ENCODE measurements at places on chromosomes 4 and X.

- no peak for DNase-seq
Measured at GRCh38 chrX:136750364-136750763, 30.4 kb downstream of the ARHGEF6 start.

DNA sequence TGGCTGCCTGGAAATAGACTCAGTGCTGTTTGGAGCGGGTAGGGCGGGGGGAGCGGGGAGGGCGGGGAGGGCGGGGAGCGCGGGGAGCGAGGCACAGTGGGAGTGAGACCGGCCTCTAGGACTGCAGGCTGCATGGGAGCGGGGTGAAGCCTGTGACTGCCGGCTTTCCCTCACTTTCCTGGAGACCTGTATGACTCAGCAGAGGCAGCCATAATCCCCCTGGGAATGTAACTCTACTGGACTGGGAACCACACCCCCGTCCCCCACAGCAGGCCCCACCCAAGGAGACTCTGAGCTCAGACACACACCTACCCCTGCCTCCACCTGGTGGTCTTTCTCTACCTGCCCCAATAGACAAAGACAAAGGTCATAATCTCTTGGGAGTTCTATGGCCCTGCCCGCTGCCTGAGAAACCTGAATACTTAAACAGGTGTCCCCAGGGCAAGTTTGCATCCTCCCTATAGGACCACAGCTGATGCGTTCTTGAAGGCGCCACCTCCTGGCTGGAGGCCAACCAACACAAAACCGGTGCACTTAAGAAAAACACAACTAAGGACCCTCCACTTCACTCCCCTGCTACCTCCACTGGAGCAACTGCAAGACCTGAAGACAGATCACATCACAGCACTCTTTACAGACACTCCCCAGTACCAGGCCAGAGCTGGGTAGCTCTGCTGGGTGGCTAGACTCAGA, 18.0 kb downstream of the HDAC8 start:
- DNase-seq: no peak

- DNase-seq: no peak
Measured at GRCh38 chr4:77465271-77465670, 140.3 kb upstream of the CXCL13 start.

DNA sequence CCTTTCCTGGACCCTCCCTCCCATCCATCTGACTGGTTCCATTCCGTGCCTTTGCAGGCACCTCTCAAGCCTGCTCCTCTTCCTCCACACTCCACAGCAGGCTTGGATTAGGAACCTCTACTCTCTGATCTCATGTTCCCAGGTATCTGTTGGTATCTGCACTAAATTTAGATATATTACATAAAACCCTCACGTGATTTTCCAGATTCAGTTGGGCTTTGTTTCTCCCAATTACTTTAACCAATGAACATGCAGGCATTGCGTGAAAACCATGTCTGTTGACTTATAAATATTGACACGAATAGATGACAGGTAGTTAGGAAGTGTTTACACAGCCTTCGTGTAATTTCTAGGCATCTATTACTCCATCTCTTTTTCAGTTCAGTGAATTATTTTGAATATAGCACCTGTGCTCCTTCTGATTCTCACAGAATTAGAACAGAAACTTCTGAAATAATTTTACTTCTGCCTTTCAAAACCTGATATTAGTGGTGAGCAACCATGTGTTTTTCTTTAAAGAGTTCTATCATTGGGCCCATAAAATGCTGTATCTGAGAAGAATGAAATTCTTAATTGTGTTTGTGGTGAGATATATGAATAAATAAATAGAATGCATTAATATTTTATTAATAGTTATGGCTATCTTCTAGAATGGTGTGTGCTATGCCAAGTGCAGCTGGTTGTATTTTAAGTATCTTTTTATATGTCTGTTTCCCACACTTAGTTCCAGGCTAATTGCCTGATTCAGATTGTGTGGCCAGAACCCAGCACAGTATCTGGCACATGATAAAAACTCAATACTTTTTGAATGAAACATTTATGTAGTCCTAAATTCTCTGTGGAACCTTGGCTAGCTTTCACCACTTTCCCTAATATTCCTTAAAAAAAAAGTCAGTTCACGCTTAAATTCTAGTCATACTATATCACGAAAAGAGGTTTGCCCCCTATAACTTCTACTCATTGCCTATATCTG, 304.8 kb downstream of the QDPR start:
- no peak for DNase-seq

GRCh38 chr4:28966982-28967381, 1753.2 kb upstream of the PCDH7 start:
- no peak for DNase-seq

GRCh38 chrX:1597345-1598020, 6.1 kb downstream of the AKAP17A start:
- DNase-seq: no peak

DNA sequence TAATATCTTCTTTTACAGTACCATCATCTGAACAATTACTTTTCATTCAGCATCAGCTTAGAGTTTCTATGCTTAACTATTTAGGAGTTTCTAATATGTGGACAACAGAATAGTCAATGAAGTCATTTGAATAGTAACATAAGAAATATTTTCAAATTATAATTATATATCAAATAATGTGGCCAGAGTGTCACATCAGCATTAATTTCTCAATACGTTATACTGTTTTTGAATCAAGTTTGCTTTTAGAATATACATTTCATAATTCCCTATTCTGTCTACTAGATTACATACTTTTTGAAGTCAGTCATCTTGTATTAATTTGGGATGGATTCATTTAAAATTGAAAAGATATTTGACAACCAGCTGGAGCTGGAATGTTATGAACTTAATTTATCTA, 677.4 kb upstream of the PABPC4L start:
- no peak for DNase-seq

DNA sequence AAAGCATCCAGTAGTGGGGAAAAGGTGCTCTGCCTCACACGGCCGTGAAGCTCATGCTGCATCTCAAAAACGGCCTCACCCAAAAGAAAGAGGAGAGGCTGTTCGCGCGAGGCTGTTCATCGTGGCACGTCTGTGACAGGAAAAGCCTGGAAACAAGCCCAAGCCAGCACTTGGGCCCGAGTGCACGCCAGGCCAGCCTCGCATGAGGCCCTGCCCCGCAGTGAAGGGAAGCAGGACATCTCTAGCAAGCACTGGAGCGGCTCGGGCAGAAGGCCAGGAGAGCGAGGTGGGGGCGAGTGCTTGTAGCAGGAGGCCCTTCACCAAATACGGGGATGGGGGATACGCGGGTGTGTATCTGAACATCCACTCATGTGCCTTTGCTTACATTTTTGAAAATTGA, 39.9 kb upstream of the MXD4 start:
- DNase-seq: no peak

DNA sequence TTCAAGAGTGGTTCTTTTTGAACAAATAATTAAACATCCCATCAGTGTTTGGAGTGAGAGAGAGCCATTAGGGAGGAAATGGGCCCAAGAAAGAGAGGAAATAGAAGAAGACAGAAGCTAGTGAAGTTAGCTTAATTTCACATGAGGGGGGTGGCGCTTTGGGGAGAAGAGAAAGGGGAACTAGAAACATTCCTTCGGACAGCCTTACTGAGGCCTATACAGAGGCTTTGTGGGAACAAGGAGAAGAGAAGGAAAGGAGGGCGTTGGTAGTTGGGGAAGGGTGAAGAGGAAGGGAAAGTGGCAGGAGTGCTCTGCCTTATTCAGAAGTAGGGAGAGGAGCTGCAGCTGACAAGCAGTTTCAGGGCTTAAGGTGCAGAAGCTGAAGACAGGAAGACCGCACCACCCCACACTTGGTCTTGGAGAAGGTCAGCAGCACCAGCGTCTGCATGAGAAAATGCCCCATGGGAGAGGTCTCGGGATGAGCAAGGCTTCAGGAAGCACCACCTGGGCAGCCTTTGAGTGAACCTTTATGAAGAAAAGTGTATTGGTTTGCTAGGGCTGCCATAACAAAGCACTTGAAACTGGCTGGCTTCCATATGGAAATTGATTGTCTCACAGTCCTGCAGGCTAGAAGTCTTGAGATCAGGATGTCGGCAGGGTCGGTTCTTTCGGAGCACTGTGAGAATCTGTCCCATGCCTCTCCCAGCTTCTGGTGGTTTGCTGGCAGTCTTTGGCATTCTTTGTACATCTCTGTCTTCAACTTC, 85.1 kb downstream of the KIT start:
- no peak for DNase-seq

DNA sequence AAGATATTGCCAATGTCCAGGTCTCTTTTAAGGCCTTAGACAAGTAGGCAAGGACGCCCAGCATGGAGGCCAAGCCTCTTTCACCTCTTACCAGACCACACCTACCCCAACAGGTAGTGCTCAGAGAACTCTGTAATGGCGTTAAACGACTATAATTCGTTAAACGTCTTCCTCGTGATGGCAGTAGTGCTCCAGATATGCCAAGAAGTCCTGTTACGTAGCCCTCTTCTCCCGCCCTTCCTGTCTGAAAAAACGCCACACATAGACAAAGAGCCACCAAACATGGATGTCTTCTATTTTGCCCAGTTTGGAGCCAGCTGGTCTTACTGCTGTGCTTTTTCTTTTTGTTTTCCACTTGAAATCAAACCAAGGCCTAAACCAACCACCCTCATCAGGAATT, 190.7 kb downstream of the OR13H1 start:
- no peak for DNase-seq

GRCh38 chr4:160110891-160111290, 1008.0 kb downstream of the RAPGEF2 start:
- DNase-seq: no peak

DNA sequence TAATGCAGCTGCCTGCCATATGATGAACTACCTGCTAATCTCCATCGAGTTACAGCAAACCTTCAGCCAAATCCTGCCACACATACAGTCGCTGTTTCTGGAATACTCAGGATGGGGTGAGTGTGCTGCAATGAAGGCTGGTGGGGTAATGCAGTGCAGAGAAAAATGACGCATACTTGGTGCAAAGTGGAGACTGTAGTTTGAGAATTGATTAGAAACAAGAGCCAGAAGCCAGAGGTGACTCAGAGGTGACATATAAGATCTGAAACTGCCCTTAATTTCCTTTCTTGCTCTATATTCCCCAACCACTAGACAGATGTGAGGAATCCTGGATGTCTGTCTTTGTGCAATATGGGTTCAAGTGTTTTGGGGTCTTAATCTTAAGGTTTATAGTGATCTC, 22.0 kb downstream of the C4orf54 start:
- DNase-seq: no peak

- no peak for DNase-seq
Measured at GRCh38 chr4:1557221-1557597, 126.9 kb downstream of the FAM53A start.

DNA sequence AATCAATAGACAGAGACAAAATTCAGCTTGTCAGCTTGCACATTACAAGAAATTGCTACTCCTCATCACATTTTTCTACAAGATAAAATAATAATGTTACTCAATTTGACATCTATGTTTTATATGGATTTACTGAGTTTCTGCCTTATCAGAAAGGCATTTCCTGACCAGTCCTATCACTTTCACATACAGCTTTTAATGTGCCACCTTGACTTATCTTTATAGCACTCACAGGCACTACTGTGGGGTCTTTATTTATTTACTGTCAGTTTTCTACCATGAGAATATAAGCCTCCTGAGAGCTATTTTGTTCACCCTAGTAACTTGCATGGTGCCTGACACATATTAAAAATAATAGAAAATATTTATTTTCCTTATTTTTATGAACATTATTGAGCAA, 6.0 kb downstream of the NDST4 start:
- no peak for DNase-seq

- DNase-seq: no peak
Measured at GRCh38 chr4:36054694-36055422, 189.5 kb downstream of the ARAP2 start.

- DNase-seq: no peak
Measured at GRCh38 chrX:53458082-53458481, 23.9 kb upstream of the HSD17B10 start.

DNA sequence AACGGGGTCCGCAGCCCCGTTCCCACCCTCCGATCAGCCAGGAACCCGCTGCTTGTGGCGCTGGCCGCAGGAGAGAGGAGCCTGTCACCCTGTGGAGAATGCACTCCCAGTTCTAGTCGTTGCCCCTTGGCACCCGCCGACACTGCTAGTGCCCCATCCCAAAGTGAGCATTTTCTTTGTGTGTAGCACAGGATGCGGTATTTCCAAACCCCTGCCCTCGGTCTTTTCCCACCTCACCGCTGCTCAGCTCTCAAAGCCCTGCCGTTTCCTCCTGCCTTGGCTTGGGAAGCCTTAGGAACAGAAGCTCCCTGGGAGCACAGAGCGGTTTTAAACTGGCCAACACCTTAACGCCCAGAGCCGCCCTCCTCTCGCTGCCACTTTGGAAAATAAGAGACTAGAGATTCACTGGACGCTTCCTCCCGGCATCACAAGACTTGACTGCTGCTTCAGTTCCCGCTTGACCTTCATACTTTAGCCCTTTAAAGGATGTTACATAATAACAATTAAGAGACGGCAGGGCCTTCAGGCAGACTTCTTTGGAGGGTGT, 772 bp downstream of the CYP4V2 start:
- DNase-seq: no peak

DNA sequence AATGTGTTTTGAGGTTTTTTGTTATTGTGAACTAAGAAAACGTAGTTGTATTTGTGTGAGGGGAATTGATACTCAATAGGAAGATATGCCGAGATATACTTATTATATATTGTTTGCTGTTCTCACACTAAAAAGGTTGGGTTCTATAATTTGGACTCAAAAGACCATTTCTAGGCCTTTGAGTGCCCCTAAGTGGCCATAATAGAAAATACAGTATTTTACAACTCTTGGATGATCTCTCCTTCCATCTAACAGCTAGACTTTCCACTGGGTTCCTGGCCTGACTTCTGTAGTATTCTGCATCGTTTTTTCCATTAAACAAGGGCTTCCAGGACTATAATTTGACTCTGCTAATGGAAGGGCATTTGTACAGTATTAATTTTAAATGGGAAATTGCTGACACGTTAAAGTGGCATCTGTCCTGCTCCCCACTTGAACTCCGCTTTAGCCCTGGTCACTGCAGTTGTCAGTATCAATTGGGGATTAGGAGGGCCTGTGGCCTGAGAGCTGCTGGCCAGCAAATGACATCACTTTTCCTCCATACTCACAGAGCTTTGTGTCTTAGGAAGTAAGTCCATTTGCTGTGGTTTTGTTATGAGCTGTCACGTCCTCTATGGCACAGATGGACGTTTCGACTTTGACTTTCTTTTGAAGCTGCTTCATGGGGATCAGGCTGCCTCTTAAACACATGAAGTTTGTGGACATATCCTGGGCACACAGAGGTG, 176.9 kb downstream of the SLIT2 start:
- DNase-seq: no peak

DNA sequence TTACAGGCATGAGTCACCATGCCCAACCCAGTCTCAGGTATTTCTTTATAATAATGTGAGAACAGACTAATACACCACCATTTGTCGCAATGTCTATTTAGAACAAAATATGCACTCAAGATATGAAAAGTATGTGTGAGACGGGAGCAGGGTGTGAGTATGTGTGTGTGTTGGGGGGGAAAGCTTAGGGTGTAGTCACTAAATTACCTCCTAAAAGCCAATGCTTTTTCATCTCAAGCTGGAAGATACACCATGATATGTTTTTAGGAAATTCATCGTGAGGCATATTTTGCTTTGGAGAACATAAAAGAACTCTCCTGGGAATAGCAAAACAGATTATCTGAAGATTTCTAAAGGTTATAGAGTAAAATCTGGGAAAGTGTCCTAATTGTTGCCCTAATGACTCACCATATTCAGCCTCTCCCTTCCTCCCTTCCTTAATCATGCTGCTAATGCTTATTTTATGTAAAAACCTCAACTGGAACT, 262.7 kb downstream of the PDHA2 start:
- DNase-seq: no peak

GRCh38 chrX:103215425-103215991, 600 bp downstream of the BEX4 start:
- peak; percentile 17 for DNase-seq

All from activated CD8-positive, alpha-beta memory T cell treated with anti-CD3 and anti-CD28 coated beads for 1 hour (primary cell).